ENCODE measurements at places on chromosomes 1 and 21.

- DNase-seq, result no peak
Measured at GRCh38 chr1:228955691-228956090, 220.4 kb downstream of the RHOU start.

DNA sequence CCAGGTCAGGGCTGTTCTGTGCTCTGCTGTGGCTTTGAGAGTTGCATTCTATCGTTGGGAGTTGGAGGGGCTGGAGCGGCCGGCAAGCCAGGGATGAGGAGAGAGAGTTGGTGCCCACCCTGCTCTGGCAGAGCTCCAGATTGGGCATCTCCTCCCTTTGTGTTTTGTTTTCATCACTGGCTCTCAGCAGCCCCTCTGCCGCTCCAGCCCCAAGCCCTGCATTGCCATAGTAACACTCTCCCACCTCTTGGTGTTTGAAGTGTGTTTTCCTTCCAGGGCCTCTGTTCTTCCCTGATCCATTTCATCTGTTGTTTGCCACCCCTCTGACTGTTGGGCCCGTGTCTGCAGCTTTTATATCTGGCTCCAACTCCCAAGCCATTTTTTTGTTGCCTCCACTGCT, 152.7 kb downstream of the URB2 start:
- DNase-seq, result no peak

DNA sequence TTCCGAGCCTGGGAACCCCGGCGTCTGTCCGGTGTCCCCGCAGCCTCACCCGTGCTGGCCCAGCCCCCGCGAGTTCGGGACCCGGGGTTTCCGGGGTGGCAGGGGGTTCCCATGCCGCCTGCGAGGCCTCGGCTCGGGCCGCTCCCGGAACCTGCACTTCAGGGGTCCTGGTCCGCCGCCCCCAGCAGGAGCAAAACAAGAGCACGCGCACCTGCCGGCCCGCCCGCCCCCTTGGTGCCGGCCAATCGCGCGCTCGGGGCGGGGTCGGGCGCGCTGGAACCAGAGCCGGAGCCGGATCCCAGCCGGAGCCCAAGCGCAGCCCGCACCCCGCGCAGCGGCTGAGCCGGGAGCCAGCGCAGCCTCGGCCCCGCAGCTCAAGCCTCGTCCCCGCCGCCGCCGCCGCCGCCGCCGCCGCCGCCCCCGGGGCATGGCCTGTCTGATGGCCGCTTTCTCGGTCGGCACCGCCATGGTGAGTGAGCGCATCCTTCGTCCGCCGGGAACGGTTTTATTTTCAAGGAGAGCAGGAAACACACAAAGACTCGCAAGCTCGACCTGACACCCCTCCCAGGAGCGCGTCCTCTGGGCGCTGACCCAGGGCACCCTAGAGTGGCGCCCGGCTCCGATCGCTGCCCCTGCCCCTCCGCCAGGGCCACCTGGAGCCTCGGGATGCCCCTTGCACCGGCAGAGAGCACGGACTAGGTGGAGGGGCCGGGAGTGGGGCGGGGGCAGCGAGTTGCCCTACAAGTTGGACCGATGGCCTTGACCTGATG, at the start of gene ABCG1:
Gene ABCG1 (plus strand): TSS at position 305 of the 770 bp plus-strand sequence. CDS start 123 bp downstream, at position 428.
- DNase-seq, result peak; percentile 42

DNA sequence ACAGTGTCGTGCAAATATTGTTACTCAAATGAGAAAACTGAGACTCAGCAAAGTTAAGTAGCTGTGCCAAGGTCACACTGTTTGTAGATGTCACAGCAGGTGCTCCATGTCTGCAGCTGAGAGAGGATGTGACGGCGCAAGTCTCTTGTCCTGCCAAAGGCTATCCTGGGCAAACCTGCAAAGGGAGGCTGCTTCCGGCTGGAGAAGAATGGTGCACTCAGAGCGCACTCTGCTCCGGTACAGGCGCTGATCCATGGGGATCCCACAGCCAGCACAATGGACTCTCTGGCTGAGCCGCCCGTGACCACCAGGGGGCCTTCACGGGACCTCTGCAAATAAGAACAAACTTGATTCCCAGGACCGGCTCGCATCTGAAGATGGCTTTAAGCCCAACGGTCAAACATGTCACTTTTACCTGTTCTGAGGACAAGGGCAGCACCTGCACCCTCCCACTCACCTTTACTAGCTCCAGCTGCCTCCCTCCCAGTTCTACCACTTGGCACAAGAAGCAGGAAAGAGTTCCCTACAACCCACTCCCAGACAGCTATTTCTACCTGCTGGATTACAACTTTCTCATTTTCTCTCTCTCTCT, 21.9 kb downstream of the RD3 start:
- peak; percentile 97 for DNase-seq

DNA sequence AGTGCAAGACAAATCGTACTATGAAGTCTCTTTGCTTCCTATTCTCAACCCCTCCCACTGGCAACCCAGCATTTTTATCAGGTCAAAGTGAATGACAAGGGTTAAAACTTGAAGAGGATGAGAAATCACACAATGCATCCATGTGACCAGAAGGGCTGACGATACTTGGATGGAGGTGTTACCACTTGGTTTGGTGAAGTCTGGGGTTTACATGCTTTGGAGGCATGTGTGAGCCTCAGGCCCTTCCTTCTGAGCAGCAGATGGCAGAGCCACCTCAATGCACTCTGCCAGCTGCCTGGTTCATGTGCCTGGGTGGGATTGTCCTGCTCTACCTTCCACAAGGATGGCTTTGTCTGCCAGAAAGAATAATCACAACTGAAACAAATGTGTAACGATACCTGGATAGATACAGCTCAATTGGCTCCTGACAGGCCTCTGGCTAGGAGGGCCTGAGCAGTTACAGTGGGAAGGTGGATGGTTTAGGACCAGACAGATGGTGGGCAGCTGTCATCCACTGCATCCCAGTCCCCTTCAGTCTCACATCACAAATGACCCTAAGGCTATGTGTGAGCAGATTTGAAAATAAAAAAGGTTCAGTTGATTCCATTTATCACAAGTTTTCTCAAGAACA, 51.5 kb upstream of the CNIH3 start:
- DNase-seq, result no peak

DNA sequence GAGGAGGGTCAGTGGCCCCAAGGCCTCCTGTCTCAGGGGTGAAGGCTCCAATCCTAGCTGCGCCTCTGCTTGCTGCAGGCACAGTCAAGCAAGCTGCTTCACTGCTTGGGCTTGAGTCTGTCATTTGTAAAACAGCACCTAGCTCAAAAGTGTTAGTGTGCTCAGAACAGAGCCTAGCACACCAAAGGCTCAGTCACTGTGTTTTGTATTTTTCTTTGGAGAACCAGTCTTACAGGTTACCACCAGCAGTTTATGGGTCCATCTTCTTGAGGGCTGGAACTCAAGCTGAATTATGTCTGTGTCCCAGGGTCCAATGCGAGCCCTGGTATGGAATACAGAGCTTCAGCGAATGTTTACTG, 113.6 kb downstream of the DMRTB1 start:
- DNase-seq, result peak; percentile 70

DNA sequence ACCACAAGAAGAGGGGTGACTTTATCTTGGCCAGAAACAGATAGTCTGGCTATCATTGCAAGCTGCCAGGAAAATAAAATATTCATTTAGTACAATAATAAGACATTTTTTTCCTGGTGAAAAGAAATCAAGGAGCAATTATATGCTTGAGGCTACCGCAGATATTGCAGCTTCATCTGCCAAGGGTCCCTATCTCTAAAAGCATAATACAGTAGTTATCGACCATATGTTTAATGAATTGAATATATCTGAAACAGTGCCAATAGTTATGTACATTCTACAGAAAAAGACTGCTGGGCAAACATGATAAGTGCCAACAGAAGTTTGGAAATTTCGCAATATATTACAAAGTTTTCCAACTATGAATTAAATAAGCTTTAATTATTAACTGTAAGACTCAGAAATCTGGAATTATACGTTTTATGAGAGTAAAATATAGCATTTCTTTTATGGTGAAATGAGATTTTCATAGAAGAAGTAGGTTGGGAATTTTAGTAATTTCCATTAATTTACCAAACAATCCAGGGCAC, 561.1 kb upstream of the ZP4 start:
- no peak for DNase-seq

DNA sequence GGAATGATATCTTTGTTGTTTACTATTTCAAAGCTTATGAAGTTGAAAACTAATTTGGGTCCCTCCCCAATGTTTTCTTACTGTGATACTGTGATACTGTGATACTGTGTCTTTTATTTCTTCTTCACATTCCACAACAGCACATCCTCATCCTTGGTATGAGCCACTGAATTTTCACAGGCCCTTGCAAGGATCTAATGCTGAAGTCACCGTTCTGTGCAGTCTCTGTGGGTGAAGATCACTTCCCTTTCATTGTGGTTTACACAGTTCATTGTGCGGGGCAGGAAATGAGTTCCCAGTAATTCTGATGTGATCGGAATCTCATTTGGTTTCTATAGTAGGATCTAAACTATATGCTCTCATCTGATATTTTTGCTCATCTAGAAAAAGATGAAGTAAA, 32.1 kb upstream of the PAXBP1 start:
- no peak for DNase-seq

DNA sequence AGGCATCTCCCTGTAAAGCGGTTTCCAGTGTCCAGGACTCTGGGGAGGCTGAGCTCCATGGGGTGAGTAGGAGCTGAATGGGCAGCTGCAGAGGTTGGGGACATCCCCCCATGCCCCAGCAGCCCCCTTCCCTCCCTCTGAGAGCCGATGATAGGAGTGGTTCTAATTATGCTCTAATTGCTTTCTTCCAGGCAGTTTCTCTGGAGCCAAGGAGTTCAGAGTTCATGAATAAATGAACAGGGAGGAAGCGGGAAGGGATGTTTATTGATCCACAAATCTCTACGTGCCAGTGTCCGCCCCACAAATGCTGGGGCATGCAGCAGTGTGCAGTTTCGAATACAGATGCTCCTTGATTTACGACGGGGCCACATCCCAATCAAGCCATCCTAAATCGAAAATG, 15.6 kb downstream of the NKAIN1 start:
- DNase-seq, result no peak

DNA sequence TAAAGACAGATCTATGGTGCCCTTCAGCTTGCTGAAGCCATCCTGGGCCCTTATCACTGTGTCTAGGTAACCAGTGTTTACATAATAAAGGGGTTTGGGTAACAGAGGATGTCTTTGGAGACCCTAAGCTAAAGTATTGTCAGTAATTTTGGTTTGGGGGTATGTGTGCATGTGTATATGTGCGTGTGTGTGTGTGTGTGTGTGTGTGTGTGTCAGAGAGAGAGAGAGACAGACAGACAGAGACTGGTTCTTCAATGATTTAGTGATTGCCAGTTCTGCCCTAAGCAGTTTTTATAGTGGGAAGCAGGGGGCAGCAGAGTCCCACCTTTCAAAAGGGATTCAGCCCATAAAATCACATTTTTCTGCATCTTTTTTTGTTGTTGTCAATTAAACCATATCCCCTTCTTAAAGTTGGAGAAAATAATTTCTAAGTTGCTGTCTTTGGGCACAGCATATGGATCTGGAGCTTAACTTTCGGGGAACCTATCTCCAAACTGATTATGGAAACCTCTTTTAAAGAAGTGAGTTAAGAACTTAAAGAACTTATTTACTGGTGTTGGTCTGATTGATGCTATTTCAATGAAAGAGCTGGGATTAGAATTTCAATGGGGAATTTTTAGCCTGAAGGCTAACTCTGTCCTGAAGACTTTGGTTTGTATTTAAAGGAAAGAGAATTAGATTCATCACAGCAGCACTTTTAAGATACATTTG, 51.1 kb downstream of the ZNF326 start:
- DNase-seq, result peak; percentile 37

- no peak for DNase-seq
Measured at GRCh38 chr1:221161571-221162041, 282.4 kb downstream of the HLX start.

- no peak for DNase-seq
Measured at GRCh38 chr21:37503848-37504467, 137.4 kb downstream of the DYRK1A start.

DNA sequence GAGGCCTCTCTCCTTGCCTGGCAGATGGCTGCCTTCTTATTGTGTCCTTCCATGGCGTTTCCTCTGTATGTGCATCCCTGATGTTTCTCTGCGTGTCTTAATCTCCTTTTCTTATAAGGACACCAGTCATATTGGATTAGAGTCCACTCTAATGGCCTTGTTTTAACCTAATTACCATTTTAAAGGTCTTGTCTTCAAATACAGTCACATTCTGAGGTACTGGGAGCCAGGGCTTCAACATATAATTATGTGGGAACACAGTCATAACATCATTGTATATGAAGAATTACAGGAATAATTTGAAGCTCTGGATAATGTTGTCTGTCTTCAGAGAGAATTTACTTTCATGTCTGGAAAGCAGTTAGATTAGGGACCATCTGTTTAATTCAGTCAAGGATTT, 56.4 kb upstream of the PTGFR start:
- no peak for DNase-seq

DNA sequence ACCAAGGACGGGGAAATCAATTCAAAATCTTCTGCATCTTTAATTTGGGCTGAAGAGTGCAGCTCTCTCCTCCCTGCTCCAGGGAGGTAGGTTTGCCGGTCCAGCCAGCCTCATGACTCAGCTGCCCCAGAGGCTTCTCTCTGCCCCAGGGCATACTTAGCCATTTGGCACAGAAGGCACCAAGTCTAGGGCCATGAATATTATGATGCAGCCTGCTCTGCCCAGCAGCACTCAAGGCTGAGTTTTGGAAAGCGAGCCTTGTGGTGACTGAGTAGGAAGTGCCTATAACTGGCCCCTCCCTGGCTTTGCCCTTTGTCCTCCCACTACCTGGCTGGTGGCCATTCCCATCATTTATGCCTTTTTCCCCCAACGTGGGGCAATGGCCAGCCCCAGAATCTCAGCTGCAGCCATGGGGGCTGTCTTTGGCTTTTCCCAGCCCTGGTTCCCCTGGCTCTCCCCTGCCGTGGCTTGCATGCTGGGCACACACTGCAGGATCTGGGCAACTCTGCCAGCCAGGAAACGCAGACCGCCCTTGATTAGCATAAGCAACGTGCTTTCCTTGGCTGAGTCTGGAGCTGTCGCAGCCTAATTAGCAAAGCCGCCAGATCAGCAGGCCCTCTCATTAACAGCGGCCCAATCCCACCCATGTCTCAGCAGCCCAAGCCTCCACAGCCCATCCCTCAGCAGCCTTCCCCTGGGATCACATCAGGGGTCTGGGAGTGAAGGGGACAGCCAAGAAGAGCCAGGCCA, 258.6 kb upstream of the TMEM51 start:
- peak; percentile 54 for DNase-seq

DNA sequence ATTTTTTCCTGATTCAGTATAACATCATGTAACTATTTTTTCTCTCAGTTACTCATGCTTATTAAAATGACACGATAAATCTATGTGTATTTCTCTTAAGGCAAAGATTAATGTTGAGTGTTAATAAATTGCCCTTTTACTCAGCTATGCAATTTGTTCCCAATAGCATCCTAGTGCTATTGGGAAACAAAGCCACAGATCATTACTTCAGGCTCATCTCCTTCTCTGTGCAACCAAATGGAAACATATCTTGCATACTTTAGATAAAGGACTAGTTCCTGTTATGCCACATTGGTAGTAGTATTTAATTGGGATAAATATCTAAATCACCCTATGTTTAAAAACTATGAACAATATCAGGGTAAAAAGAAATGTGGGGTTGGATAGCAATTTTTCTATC, 106.2 kb downstream of the PLPPR4 start:
- DNase-seq, result no peak

GRCh38 chr1:237471377-237471776, 419.3 kb downstream of the ZP4 start:
- DNase-seq, result no peak

GRCh38 chr1:6385488-6386191, 7.9 kb downstream of the ACOT7 start:
- peak; percentile 96 for DNase-seq

- no peak for DNase-seq
Measured at GRCh38 chr1:14660801-14661200, 62.3 kb downstream of the KAZN start.
